CD4-positive, alpha-beta T cell treated with Interleukin-17A for 1 hour (primary cell): ENCODE measurements at places on chromosomes 3 and 15.

GRCh38 chr3:78281381-78281780, 1241.5 kb downstream of the ROBO2 start:
- no peak for DNase-seq

DNA sequence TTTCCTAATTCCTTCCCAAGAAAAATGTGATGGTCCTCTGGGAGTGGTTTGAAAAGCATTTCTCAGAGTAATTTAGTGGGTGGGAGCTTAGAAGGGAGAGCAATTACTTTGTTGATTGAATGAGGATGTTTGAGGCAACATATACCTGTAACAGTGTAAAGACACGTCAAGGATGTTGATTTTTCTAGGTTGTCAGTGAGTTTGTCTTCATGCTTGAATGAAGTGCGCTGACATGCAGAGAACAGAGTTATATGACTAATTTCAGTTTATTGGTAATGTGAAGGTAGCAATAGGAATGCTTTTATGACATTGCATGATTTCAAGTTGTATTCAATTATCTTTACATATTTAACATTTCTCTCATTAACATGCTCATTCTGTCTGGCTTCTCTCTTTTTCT, 286.9 kb downstream of the NFKBIZ start:
- DNase-seq, result no peak

DNA sequence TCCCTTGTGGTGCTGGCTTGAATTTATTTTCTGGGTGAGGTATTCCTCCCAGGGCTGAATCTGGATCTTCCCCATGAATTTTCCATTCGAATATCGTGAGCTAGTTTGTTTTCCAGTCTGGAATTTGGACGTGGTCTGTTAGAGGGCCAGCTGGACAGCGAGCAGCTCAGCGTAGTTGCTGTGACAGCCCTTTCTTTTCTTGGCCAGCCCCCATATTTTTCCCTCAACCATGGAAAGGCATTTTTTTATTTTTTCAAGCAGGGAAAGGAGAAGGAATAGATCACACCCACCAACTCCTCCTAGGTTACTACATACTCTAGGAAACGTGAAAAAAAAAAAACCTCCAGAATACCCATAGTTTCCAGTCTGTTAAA, 152.0 kb downstream of the KLHL25 start:
- DNase-seq, result no peak

DNA sequence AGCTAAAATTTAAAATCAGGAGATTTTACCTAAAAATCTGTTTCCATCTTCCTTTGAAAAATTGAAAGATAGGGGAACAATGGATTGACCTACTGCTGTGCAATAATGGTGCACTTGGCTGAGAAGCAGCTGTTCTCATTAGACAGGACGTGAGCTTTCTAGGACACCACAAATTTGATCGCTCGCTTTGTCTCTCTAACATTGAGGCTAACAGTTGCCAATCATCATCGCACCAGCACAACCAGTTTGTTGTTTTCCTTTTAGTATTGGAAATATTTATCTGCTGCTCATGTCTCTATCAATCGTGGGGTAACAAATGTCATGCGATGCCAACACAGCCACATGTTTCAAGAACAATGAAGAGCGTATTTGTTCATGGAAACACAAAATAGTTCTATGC, 228.8 kb upstream of the P2RY1 start:
- DNase-seq, result no peak

DNA sequence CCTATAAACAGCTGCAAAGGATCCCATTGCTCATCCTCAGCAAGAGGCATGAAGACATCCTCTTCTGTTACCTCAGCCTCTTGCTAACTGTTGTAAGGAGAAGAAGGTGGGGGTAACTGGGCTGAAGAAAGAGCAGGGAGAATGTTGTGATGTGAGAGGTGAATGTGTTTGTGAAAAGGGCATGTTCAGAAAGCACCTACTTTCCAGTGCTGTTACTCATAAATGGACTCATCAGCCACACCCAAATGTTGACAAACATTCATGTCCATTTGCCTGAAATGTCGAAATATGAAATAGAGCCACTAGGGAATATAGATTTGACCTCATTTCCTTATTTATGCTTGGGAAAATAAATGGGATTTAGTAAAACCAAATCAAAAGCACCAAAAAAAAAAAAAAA, 12.6 kb downstream of the SLC24A1 start:
- no peak for DNase-seq

DNA sequence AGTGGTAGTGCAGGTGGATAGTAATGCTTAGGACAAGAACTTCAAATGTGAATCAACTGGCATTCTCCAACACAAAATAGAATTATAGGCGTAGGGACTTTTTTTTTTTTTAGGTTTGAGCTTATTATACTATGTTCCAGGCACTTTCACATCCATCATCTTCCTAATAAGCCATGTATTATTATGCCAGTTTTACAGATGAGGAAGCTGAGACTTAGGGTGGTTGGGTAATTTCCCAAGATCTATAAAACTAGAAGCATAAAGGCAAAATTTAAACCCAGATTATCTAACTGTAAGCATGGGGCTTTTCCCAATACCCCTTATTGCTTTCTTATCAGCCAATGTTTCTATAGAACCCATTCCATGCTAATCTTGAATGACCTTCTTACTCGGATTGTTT, 75.1 kb upstream of the ETV5 start:
- DNase-seq, result no peak

- DNase-seq, result no peak
Observed at GRCh38 chr3:134008630-134009156, 21.0 kb downstream of the SLCO2A1 start.

- peak; percentile 59 for DNase-seq
Observed at GRCh38 chr15:39685999-39686613, 96.5 kb downstream of the FSIP1 start.

GRCh38 chr15:75721923-75722870, 9.5 kb upstream of the CSPG4 start:
- no peak for DNase-seq

- DNase-seq, result no peak
Observed at GRCh38 chr3:173869766-173870165, 472.2 kb downstream of the NLGN1 start.

DNA sequence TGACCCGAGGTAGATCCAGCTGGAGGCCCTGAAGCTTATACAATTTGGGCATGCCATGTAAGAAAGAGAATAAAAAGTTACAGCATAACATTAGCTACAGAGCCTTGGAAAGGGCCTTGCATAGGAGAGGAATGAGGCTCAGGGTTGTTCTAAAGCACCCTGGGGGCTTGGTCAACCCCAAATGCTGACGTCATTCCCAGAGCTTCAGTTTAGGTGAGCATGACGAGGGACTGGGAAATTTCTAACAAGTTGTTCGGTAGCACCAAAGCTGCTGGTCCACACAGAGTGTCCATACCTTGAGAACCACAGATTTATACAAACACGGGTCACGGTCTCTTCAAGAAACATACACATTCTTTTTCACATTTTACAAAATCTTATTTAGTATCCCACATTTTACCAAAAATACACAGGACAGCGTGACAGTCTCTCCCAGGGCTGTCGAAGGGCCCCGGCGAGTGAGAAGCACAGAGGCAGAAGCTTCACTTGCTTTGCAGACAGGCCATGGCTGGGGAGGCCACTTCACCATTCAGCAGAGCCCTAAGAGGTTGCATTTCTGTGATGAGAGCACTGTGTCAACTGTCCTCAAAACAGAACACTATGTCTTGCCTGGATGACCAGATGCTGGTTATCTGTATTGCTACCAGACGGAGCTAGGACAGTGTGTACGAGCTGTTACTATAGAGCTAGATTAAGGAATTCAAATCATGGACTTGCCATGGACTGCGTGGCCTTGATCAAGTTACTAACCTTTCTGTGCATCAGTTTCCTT, 68.2 kb upstream of the ARRDC4 start:
- no peak for DNase-seq

DNA sequence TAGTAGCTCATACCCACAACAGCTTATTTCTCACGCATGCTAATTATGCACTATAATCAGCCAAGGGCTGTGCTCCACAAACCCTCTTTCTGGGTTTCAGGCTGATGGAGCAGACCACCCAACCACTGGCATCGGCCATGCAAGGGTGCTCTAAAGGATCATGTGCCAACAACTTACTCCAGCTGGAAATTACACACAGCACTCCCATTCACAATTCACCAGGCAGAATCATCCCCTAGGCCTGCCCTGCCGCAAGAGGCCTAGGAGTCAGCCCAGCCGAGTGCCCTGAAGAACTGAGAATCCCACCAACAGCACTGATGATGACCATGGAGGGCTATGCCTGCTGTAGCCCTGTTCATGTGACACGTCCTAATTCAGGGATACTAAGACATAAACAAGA, 216.2 kb upstream of the CHRNA7 start:
- DNase-seq, result no peak
